Colonic mucosa (tissue), 4 donors: ENCODE measurements at places on chromosomes 2 and 18.

GRCh38 chr18:60421356-60422118 is 49.0 kb upstream of the MC4R start:
- DNase-seq = no peak

DNA sequence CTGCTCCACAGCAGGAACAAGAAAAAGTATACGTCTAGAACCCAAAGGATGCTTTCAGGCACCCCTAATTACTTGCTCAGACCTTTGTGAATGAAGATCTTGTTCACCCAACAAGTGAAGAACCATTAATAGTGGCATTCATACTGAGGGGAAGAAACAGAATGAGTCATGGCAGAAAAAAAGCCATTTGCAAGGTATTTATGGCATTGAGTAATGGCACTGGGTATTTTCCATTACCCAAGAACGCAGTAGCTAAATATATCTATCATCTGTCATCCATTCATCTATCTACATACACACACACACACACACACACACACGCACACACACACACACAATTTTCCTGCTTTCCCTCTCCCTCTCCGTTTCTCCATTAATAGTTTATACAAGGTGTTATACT is 56.4 kb upstream of the XIRP2 start:
- no peak for DNase-seq

DNA sequence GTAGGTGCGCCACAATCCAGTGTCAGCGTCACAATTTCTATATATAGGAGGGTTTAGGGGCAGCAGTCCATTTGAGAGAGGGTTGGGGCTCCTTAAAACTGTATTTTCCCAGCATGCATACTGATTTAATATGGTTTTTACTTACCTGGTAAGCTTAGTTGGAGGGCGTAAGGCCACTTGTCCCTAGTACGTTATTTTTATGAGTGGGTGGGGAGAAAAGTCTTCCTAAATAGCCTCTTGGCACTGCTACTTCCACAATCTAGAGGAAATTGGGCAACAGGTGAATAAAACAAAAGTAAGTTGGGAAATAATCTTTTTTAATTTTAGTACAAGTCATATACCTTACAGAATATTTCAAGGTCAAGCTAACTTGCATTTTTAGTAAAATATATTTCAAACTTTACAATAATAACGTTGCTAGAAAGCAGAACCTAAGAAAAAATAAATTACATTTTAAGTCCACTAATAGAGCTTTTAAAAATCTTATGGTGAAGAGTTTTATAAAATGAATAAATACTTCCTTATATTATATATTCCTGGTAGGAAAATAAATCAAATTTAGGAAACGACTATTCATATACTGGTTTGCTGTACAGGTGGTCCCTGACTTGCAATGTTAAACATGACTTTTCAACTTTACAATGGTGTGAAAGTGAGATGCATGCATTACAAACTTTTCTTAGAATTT is 20.9 kb downstream of the DHRS9 start:
- DNase-seq = no peak

- DNase-seq = peak; percentile 24
Observed at GRCh38 chr2:134466141-134466540, 212.3 kb downstream of the MGAT5 start.

DNA sequence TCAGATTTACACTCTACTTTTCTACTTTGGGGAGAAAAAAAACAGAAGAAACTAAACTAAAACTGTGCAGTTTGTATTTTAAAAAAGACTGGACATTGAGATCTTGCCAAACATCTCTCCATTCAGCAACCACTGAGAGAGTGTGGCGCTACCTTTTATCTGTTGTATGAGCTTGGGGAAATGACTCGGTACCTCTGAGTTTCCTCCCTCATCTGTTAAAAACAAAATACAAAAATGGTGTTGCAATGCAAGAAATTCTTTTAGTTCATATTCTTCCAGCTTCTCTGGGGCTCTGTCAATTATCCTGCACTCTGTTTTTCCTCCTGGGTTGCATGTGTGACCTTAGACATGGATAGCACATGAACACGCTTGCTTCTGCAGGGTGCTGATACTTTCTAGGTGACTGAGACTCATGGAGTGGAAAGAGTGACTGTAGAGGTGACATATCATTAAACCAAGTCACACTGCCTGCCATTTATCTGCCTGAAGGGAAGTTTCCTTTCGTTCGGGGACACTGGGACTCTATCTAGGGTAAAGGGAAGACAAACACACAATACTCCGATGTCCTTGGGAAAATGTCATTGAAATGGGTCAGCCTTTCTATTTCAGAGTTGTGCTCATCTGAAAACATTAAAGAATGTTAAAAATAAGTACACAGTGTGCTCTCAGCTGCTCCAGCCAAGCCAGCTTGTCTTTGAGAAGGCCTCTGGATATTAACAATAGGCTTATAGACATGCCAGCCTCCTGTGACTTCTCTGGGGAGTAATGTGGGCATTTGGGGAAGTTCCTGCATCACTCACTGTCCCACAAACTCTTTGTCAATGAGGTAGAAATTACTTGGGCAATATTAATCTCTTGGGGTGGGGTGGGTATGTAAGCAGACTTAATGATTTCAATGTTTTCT is 91.4 kb downstream of the TRIB2 start:
- no peak for DNase-seq

DNA sequence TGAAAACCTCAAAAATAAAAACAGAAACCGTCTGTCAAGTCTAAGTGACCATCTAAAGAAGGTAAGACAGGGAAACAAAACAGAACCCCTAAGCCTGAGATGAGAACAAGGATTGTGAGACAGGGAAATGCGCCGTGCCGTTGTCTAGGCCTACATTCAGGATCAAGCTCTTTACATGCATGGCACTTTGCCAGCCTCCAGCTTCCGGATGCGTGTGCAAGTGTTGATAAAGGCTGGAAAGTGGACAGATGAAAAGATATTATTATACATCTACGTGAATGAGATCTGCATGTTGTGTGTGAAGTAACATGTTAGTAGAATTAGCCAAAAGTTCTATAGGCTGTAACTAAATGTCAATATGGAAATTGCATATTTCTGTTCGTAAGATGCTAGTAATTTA is 28.6 kb upstream of the TMEM87B start:
- no peak for DNase-seq

- no peak for DNase-seq
Observed at GRCh38 chr18:49685231-49685942, 123.5 kb downstream of the LIPG start.

DNA sequence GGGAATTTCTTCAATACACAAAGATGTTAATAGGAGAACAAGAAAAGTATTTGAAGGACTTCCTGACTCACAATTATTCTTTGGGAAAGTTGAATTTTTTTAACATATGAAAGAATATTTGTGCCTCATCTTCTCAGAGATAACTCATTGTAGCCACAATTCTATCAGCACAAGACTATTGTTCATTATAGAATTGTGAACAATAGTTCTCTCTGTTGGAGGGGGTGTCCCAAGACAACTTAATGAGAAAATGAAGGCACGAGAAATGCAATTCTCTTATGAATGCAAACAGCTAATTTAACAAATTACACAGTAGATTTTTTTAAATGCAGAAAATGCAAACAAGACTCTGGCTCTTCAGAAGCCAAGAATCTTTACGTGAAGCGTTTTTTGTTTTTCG is 157.0 kb downstream of the BARD1 start:
- no peak for DNase-seq

GRCh38 chr2:75079575-75079974 is 119.7 kb downstream of the TACR1 start:
- DNase-seq = no peak

GRCh38 chr2:168433527-168433926 is 22.5 kb upstream of the CERS6 start:
- DNase-seq = no peak

DNA sequence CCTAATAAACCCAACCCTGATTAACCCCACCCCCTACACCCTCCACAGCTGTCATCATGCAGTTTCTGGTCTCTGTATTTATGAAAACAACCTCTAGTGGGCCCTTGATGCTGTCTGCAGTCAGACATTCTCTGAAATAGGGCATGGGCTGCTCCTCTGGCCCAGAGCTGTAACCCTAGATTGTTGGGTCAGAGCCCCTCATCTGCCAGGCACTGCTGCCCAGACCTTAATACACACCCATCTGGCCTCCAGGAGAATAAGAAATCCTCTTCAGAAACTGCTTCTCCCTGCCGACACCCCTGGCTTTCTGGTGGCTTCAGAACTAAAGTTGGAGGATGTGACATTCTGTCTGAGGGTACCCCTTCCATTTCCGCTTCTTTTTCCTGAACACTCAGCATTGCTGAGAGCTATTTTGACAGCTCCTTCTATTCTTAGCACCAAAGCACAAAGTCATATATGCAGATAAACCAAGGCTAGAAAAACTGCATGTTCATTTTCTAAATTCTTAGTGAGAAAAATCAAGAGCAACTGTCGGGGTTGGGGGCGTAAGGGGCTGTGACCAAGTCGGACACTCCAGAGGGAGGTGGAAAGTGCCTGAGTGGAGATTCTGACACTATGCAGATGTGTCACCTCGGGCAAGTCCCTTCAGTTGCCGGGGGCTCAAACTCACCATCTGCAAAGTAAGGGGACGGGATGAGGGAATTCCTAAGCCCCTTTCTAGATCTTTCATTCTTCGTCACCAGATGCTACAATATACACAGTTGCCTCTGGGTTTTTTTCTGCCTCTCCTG is 28.7 kb downstream of the SRSF7 start:
- no peak for DNase-seq

- no peak for DNase-seq
Observed at GRCh38 chr2:10873171-10873570, 38.6 kb upstream of the KCNF1 start.

GRCh38 chr2:60440079-60440766 is 113.2 kb downstream of the BCL11A start:
- no peak for DNase-seq

DNA sequence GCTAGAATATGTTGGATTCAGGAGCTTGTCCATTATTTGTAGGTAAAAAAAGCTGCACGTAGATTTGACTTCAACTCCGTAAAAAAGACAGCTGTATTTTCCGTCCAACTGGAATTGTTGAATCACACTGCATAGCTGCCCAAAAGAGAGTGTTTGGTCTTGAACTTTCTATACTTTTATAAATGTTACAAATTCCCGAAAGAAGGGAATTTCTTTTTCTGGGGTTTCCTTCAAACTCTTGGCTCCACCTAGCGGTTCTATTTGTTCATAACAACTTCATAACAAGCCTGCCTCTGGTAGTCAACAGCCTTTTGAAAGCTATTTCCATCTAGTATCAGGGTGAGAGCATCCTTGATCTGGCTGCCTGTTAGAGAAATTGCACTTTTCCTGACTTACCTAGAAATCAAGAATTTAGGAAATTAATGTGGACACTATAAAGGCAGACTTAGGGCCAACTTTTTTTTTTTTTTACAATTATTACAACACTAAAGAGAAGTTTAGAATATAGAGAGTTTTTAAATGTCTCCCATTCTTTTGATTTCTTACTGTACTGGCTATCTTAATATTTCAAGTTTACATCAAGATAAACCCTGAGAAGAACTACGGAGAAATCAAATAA is 48.1 kb downstream of the TMEM185B start:
- DNase-seq = peak; percentile 30

- no peak for DNase-seq
Observed at GRCh38 chr18:46429649-46430224, 227.3 kb downstream of the LOXHD1 start.

DNA sequence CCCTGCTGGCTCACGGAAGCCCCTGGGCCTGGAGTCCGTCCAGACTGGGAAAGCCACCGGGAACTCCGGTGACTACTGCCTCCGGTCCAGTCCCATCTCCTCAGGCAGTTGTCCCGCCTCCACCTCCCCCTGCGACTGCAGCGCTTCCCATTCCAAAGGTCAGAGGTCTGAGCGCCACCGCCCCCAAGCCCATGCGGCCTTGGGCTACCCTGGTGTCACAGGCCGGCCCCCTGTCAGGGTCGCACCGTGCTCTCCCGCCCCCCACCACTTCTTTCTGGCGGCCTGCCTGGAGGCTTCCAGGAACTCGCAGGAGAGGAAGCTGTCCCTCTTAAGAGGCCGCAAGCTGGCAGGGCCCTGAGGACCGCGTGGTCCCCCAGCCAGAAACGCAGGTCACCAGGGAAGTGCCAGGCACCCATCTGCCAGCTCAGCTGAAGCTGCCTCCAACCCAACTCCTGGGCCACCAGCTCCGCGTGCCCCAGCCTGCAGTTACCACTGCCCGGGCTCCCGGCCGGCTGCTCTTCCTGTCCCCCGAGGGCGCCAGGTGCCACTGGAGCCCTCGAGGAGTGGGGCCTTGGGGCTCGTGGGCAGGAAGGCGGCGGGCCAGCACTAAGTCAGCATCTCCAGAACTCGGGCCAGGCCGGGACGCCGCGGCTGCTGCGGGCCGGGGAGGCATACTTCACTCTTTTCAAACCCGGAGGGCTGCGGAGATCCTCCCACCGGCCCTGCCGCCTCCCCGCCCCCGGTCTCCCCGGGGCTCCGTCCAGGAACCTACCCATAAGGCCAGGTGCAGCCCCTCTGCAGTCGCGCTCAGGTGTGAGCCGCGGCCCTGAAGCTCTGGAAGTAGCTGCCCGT is 83.3 kb upstream of the POMC start:
- DNase-seq = peak; percentile 79

- no peak for DNase-seq
Observed at GRCh38 chr2:180907731-180908130, 72.7 kb upstream of the UBE2E3 start.

- DNase-seq = peak; percentile 45
Observed at GRCh38 chr2:23926290-23926749, 603 bp downstream of the ATAD2B start.

DNA sequence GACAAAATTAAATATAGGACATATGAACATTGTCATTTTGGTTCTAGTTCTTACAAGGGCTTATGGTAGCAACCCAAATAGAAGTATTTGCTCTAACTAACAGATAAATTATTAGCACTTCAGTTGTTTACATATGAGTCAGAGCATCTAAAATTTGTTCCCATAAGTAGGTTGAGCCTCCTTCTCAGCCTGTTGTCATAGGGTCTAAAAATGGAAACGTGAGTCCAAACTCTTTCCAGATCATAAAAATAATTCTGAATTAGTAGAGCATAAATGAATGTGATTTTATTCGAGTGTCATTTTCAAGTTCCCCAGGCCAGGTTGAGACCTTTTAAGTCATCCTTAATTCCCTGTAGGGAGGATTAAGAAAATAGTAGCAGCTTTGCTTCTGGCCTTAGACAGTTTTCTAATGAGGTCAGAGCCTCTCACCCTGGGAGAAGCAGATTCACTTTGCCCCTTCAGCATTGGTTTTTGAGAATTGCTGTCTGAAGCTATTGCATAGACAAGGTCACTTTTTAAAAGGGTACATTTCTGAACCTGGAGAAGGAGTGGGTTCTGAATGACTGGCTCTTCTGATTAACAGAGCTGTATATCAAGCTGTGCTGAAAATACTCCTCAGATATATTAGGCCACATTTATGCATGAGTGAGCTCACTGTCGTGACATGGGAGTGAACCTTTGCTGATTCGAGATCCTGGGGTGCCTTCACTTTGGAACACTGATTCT is 164.3 kb downstream of the NEDD4L start:
- peak; percentile 11 for DNase-seq

DNA sequence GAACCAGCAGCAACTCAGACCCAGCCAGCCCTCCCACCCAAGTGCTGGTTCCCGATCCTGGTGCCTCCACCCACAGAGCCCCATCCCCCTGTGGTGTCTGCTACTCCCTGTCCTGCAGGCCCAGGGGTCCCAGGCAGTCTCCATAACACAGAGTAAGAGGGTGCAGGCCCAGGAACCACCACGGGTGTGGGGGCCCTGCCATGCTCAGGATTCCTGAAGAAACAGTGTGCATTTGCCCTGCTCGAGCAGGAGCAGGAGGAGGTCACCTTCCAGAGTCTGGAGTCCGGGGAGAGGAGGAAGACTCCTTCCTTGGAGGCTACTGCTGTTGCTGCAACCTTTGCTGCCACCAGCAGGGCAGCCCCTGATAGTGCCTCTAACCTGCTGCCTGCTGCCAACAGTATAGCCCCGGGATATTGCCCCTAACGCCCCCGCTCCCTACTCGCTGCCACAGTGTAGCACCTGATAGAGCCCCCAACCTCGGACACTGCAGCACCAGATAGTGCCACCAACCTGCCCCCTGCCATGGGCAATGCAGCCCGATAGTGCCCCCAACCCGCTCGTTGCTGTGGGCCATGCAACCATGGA is 46.8 kb upstream of the ANKRD62 start:
- DNase-seq = peak; percentile 15
